Psoas muscle (tissue), 8 donors: ENCODE measurements at places on chromosomes 1 and 21. TPM values are rescaled to one million over a fixed set of nuclear protein-coding genes. Genes with fewer than 3 reads are reported as not detected.
A peak's percentile ranks its signal among the peaks of the same experiment; 100 is the strongest.

DNA sequence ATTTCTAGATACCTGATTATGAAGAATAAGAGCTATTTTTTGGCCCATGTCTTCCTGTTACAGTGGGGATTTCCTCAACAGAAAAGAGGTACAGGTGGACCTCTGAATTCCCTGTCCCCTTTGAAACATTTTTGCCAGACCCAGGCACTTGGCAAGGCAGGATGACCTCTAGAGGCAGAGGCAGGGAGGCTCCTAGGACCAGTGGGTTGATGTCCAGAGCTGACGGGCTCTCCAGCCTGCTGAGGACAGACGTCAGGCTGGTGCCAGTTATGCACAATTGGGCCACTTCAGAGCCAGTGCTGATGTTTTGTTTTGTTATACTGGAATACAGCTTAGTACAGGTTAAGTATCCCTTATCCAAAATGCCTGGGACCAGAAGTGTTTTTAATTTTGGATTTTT, 18.5 kb upstream of the A3GALT2 start:
- peak; percentile 82 for DNase-seq

DNA sequence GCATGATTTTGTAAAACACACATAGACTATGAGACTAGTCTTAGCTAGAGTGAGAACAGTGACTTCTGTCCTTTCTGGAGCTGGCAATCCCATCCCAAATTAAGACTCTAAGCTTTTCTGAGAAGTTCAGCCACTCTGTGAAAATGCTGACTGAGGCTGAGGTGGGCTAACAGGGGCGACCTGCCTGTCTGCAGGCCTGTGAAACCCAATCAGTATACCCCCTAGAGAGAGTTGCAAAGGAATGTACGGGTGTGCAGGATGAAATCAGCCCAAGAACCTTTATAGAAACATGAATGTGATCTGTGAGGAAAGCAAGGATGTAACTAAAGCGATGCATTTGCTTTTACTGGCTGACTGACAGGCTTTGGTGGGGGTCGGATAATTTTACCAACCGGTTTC, 16.0 kb upstream of the TBX15 start:
- DNase-seq: no peak

The ZNF695 gene
- total RNA-seq: not detected

DNA sequence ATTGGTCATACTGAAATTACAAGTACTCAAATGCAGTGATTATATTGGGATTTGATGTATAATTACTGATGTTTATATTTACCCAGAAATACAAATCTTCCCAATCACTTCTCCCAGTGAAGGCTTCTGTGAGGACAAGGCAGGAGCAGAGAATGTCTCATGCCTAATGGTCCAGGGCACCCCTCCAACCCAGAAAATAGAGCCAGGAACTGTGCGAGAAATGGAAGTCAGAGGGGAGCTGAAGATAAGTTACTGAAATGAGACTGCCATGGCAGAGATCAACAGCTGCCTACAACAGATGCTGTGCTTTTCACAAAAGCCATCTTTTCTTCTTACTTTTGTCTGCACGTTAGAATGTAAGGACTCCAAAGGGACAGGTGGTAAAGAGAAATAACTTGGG, 171.2 kb downstream of the TTLL7 start:
- DNase-seq: no peak

DNA sequence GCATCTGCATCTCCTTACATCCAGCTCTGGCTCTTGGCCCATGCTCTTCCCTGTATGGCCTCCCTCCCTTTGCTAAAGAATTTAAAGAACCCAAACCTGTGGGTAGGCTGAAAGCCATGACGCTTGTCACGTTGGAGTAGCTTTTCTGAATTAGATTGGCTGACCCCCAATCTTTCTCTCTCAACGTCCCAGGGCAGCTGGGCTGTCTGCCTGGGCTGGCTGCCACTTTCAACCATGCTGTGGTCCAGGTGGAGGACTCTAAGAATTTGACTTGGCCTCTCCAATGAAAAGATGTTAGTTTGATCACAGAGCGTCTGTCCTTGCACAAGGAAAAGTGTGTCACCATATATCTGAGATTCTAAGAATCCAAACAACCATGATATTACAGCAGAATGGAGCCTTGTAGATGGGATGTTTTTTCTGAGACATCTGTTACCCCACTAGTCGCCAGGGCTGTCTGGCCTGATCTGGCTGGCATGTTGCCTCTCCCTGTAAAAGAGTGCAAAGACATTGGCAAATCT, 6.5 kb upstream of the IGSF3 start:
- DNase-seq: no peak

- DNase-seq: peak; percentile 85
Measured at GRCh38 chr1:27504588-27505419, 14.8 kb upstream of the WASF2 start.

GRCh38 chr1:29682919-29683295, 446.6 kb downstream of the PTPRU start:
- no peak for DNase-seq

- no peak for DNase-seq
Measured at GRCh38 chr1:175075572-175076568, 8.2 kb downstream of the TNN start.

- peak; percentile 54 for DNase-seq
Measured at GRCh38 chr1:63615768-63616420, 22.7 kb downstream of the PGM1 start.

The C1orf167 gene
- total RNA-seq: 4.1 TPM

GRCh38 chr21:37675202-37675801, 241.0 kb downstream of the KCNJ6 start:
- DNase-seq: peak; percentile 62

DNA sequence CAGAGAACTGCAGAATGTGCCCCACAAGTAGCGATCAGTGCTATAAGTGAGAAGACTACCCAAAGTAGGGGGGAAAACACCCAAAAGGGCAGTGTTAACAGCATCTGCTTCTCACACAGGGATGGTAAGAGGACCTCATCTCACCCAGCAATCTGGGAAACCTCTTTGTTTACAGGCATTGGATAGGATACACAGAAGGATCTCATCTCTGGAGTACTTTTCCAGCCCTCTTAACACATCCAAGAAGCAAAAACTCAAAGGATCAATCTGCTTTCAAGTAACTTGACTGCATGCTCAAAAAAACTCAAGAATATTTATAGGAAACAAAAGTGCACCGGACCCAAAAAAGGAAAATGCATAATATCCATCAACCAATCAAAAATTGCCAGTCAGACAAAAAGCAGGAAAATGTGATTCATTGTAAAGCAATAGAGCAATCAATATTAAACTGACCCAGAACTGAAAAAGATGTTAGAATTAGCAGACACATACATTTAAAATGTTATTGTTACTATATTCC, 311.0 kb upstream of the CXADR start:
- DNase-seq: no peak

GRCh38 chr1:89719502-89720306, 86.8 kb downstream of the LRRC8C start:
- no peak for DNase-seq

DNA sequence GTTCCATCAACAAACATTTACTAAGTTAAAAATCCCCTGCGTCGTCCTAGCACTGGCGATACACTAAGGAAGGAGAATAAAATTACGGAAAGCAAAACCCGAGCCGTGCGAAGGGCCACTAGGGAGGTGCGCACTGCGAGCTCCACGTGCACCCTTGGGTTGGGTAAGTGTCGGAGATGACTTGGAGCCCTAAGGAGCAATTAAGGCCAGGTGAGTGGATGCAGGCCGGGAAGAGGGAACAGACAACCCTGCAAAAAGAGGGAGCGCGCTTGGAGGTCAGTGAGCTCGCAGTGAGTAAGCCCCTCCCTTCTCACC, 704 bp downstream of the WDR4 start:
- no peak for DNase-seq

The CYP4A11 gene
- total RNA-seq: not detected

DNA sequence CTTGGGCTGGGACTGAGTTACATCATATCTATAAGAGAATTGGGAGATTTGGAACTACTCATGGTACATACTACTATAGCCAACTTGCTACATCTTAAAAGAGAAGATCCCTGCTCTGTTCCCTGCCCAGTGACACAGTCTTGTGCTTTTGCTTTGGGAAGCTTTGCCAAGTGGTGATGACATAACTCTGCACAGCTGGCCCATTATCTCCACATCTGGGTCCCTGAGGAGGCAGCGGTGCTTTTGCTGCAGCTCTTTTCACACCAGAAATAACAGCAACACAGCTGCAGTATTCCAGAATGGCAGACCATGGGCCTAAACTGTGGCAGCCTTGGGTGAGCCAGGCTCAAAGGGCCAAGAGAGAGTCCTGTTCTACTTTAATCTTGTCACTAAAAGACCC, 296.0 kb downstream of the HHAT start:
- peak; percentile 40 for DNase-seq

GRCh38 chr1:7294636-7295035, 476.5 kb upstream of the VAMP3 start:
- DNase-seq: no peak

DNA sequence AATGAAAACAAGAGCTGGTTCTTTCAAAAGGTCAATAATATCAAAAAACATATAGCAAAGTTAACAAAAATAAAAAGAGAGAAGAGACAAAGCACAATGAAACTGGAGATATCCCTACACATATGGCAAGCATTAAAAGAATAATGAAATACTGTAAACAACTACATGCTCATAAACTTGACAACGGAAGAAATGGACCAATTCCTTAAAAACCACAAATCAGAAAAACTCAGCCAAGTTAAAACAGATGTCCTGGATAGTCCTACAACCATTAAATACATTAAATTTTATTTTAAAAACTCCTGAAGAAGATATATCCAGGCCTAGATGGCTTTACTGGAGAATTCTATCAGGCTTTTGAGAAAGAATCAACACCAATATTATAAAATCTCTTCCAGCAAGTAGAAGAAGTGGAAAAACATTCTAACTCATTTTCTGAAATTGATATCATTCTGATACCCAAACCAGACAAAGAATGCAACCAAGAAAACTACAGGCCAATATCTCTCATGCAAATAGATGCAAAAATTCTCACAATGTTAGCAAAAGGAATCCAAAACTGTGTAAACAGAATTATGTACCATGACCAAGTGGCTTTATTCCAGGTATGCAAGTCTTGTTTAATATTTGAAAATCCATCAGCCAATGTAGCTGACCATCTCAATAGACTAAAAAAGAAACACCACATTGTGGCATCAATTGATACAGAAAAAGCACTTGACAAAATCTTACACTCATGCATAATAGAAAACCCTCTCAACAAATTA, 56.1 kb upstream of the LRRC7 start:
- DNase-seq: no peak

The SYPL2 gene
- total RNA-seq: 150 TPM

The SLAMF6 gene
- 0.22 TPM for total RNA-seq

GRCh38 chr1:78447086-78447485, 43.7 kb upstream of the PTGFR start:
- no peak for DNase-seq

The SERPINC1 gene
- not detected for total RNA-seq

GRCh38 chr1:60133848-60134247, 60.3 kb upstream of the C1orf87 start:
- no peak for DNase-seq

DNA sequence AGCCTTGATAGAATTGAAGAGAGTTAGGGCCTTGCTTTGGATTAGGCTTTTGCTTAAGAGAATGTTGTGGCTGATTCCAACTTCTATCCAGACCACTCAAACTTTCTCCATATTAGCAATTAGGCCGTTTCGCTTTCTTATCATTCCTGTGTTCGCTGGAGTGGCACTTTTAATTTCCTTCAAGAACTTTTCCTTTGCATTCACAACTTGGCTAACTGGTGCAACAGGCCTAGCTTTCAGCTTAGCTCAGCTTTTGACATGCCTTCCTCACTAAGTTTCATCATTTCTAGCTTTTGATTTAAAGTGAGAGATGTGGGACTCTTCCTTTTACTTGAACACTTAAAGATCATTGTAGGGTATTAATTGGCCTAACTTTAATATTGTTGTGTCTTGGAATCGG, 183.6 kb upstream of the L1TD1 start:
- no peak for DNase-seq

DNA sequence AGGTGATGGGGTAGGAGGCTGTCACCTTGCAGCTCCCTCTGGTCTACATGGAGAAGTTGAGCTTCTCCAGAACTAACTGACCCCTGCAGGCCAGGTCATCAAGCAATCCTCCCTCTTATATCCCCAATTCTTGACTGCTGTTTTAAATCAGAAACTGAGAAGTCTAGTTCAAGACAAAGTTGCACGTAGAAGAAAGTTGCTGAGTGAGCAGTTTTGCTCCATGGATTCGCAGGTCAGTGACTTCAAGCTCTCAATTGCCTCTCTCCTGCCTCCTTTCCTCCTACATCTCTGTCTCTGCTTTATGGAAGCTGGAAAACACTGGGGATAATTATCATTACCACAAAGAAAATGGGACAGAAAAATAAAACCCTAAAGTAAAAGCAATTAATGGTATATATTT, 32.8 kb upstream of the GBP5 start:
- DNase-seq: no peak

- no peak for DNase-seq
Measured at GRCh38 chr1:107003972-107004371, 52.5 kb upstream of the PRMT6 start.

DNA sequence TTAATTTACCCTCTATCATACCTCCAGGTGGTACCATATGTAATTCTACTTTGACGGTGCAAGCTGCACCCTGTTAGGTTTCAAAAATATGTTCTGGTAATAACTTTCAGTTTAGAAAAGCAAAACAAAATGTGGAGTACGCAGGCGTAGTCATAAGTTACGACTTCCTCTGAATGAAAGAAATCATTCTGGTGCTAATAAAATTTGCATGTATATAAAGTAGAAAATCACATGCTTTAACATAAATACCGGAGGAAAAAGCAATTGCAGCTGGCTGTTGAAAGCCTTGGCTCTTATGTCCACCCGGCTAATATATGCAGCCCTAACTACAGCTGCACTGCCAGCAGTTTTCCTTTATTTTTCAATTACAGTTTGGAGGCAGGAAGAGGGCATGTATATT, 65.2 kb upstream of the TMPRSS15 start:
- no peak for DNase-seq

GRCh38 chr1:173114346-173114745, 63.6 kb upstream of the TNFSF18 start:
- no peak for DNase-seq

GRCh38 chr21:37983336-37984095, 67.3 kb upstream of the KCNJ6 start:
- no peak for DNase-seq

The TBX19 gene
- total RNA-seq: 0.12 TPM

GRCh38 chr1:154352581-154353459, 27.5 kb downstream of the ATP8B2 start:
- DNase-seq: no peak

GRCh38 chr1:27116697-27117096, 38.2 kb downstream of the SLC9A1 start:
- no peak for DNase-seq

- no peak for DNase-seq
Measured at GRCh38 chr1:41629571-41629970, 145.1 kb upstream of the EDN2 start.

GRCh38 chr1:224621813-224622682, 5.9 kb downstream of the CNIH3 start:
- no peak for DNase-seq

The RGSL1 gene
- not detected for total RNA-seq

DNA sequence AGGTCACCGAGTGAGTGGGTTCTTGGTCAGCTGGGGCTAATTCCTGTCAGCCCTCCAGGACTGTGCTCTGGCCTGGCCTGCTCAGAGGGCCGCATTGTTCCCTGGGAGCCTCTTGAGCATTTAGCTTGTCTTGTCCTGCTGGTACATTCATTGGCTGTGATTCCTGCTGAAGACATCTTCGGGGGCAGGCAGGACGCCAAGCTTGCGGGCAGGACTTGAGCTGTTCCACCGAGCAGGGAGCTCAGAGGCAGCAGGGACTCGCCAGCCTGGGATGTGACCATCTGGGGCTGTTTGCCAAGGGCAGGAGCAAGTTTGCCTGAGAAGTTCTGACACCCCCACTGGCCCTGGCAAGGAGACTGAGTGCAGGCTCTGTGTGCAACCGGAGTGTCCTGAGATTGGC, 7.0 kb upstream of the SLC26A9 start:
- peak; percentile 62 for DNase-seq

The TMPRSS2 gene
- total RNA-seq: not detected
